Liver (tissue), 10 donors: ENCODE measurements at places on chromosomes 16 and 17. TPM values are rescaled to one million over a fixed set of nuclear protein-coding genes. Genes with fewer than 3 reads are reported as not detected.
A peak's percentile ranks its signal among the peaks of the same experiment; 100 is the strongest.

Gene PLEKHM1
- 8.5 TPM for total RNA-seq

GRCh38 chr16:2792940-2793339 is 5.3 kb upstream of the PRSS41 start:
- DNase-seq, result no peak
- H3K36me3 ChIP-seq, result no peaks in the 10 kb centered on the region
- H3K4me3 ChIP-seq, result no peak overlapping the region

Gene KIF18B
- 11.9 TPM for total RNA-seq

GRCh38 chr17:48457080-48457836 is 27.2 kb upstream of the SKAP1 start:
- no peak overlapping the region for H3K27ac ChIP-seq
- no peak overlapping the region for H3K4me3 ChIP-seq
- H3K27me3 ChIP-seq, result no peaks in the 10 kb centered on the region

- no peak for DNase-seq
- no peak overlapping the region for H3K4me3 ChIP-seq
- H3K36me3 ChIP-seq, result no peaks in the 10 kb centered on the region
Observed at GRCh38 chr16:76195648-76196047, 81.6 kb upstream of the CNTNAP4 start.

- no peak overlapping the region for H3K4me3 ChIP-seq
- no peak overlapping the region for H3K27ac ChIP-seq
- peaks cover 7% of the 10 kb centered on the region for H3K4me1 ChIP-seq
- no peaks in the 10 kb centered on the region for H3K36me3 ChIP-seq
Observed at GRCh38 chr17:3846437-3847164, 555 bp upstream of the NCBP3 start.

- H3K36me3 ChIP-seq, result no peaks in the 10 kb centered on the region
- H3K4me1 ChIP-seq, result peaks cover 12% of the 10 kb centered on the region
- no peak for DNase-seq
- H3K27ac ChIP-seq, result no peak overlapping the region
- no peaks in the 10 kb centered on the region for H3K27me3 ChIP-seq
- H3K4me3 ChIP-seq, result no peak overlapping the region
Observed at GRCh38 chr16:19745286-19746010, 27.4 kb downstream of the IQCK start.

DNA sequence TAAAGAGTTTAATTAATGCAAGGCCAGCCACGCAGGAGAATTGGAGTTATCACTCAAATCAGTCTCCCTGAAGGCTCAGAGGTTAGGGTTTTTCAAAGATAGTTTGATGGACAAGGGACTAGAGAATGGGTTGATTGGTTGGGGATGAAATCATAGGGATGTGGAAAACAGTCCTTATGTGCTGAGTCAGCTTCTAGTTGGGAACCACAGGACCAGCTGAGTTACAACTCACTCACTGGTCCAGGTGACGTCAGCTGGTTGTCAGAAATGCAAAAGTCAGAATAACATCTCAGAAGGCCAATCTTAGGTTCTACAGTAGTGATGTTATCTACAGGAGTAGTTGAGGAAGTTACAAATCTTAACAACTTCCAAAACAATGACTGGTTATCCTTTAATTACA is 47.6 kb downstream of the CPD start:
- no peaks in the 10 kb centered on the region for H3K4me1 ChIP-seq
- DNase-seq, result no peak
- H3K36me3 ChIP-seq, result peaks cover 7% of the 10 kb centered on the region
- H3K27me3 ChIP-seq, result no peaks in the 10 kb centered on the region
- H3K27ac ChIP-seq, result no peak overlapping the region
- H3K4me3 ChIP-seq, result no peak overlapping the region

DNA sequence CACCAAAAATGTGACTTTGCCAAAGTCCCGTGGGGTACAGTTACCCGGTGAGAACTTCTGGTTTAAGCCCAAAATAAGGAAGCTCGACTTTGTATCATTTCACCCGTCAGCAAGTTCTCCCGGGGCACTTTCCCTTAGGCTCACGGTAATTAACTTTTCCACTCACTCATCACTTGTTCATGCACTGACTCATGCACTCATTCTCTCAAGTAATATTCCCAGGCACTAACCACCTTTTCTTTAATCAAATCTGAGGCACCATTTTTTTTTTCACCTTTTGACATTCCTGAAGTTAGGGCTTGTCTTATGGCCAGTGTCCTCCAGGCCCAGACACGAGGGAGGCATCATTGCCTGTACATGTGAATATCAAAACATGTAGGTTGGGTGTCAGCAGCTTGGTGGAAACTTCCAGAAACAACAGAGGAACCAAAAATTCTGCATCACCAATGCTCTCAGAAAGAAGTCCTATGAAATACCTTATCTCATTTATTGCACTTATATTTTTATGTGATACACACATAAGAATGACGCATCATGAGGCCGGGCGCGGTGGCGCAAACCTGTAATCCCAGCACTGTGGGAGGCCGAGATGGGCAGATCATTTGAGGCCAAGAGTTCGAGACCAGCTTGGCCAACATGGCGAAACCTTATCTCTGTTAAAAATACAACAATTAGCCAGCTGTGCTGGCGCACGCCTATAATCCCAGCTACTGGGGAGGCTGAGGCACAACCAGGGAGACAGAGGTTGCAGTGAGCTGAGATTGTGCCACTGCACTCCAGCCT is 36.1 kb upstream of the ATP2C2 start:
- no peak overlapping the region for H3K4me3 ChIP-seq
- no peak overlapping the region for H3K27ac ChIP-seq
- H3K4me1 ChIP-seq, result no peaks in the 10 kb centered on the region
- DNase-seq, result no peak
- no peaks in the 10 kb centered on the region for H3K36me3 ChIP-seq
- no peaks in the 10 kb centered on the region for H3K27me3 ChIP-seq

GRCh38 chr16:53839150-53839549 is 135.2 kb downstream of the FTO start:
- H3K27me3 ChIP-seq, result no peaks in the 10 kb centered on the region
- H3K27ac ChIP-seq, result no peak overlapping the region
- DNase-seq, result no peak
- H3K4me1 ChIP-seq, result no peaks in the 10 kb centered on the region
- H3K4me3 ChIP-seq, result no peak overlapping the region

DNA sequence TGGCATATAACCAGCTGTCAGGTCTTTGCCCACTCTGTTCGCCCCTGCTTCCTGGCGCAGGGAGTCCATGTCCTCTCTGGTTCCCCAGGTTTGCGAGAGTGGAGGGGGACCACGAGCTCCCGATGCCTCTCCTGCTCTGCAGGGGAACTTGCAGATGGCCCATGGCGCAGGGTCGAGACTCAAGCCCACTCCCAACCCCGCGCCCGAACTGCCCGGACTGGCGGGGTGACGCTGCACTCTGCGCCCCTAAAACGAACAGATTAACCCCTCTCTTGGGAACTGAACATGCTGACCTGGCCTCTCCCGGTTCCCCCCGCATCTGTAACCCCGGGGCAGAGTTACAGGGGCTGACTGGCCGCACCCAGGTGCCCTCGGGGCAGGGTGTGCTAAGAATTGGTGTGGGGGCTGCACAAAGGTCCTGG is 681 bp upstream of the PLA2G15 start:
- no peaks in the 10 kb centered on the region for H3K36me3 ChIP-seq
- no peaks in the 10 kb centered on the region for H3K27me3 ChIP-seq
- H3K4me3 ChIP-seq, result peak overlapping the region; percentile 91
- no peak for DNase-seq
- H3K4me1 ChIP-seq, result peaks cover 29% of the 10 kb centered on the region

- no peak overlapping the region for H3K4me3 ChIP-seq
- no peaks in the 10 kb centered on the region for H3K36me3 ChIP-seq
- no peak for DNase-seq
- H3K27ac ChIP-seq, result no peak overlapping the region
- H3K27me3 ChIP-seq, result no peaks in the 10 kb centered on the region
- no peaks in the 10 kb centered on the region for H3K4me1 ChIP-seq
Observed at GRCh38 chr16:69494991-69495392, 70.6 kb downstream of the CYB5B start.

Gene KRTAP4-4
- total RNA-seq, result not detected

DNA sequence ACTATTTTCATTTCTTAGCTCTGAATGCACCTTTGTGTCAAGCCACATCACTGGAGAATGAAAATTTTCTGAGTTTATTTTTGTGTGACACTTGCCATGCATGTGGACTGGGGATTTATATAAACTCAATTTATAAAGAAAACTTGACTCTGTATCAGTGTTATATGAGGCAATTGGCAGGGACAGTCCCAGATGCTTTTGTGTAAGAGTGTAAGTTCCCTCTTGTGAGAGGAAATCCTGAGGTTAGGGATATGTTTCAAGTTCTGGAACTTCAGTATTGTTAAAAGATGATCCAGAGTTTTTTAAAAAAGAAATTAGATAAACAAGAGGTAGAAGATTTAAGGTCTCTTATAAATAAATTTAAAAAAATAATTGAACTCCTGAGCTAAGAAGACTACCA is 10.9 kb upstream of the CCL8 start:
- no peaks in the 10 kb centered on the region for H3K4me1 ChIP-seq
- no peak overlapping the region for H3K27ac ChIP-seq
- H3K36me3 ChIP-seq, result no peaks in the 10 kb centered on the region
- DNase-seq, result no peak

Gene ITFG1
- 40.9 TPM for total RNA-seq

Gene ATP2C2
- total RNA-seq, result 0.33 TPM

Gene TAT
- total RNA-seq, result 10.6 TPM

- no peaks in the 10 kb centered on the region for H3K27me3 ChIP-seq
- no peak overlapping the region for H3K27ac ChIP-seq
- H3K36me3 ChIP-seq, result peaks cover 3% of the 10 kb centered on the region
- H3K4me1 ChIP-seq, result no peaks in the 10 kb centered on the region
- H3K4me3 ChIP-seq, result no peak overlapping the region
- DNase-seq, result no peak
Observed at GRCh38 chr16:89133457-89134127, 38.0 kb upstream of the CDH15 start.

Gene C17orf113
- 0.17 TPM for total RNA-seq

Gene TBX2
- 3.1 TPM for total RNA-seq

DNA sequence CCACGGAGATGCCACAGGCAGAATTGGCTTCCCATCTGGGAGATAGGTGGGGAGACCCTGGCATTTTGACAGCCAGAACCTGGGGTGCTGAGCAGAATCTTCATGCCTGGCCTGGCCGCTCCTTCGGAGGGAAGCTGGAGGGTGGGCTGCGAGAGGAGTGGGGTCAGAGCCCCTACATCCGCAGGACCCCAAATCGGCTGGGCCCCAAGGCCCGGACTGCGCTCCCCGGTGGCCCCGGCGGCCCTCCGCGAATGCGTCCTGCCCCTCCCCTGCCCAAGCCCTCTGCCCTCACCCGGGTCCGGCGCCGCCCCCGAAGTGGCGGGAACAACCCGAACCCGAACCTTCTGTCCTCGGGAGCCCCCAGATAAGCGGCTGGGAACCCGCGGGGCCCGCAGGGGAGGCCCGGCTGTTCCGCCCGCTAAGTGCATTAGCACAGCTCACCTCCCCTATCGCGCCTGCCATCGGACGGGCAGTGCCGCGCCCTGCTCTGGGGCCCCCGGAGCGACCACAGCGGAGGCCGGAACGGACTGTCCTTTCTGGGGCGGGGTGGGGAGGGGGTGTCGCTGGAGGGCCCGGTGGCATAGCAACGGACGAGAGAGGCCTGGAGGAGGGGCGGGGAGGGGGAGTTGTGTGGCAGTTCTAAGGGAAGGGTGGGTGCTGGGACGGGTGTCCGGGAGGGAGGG is 850 bp upstream of the PNMT start:
- H3K4me1 ChIP-seq, result peaks cover 44% of the 10 kb centered on the region
- no peak overlapping the region for H3K27ac ChIP-seq

GRCh38 chr16:4506450-4506849 is 30.3 kb downstream of the HMOX2 start:
- H3K4me3 ChIP-seq, result no peak overlapping the region
- H3K4me1 ChIP-seq, result peaks cover 7% of the 10 kb centered on the region
- peak; percentile 52 for DNase-seq
- no peak overlapping the region for H3K27ac ChIP-seq

Gene FKBP10
- total RNA-seq, result 17.6 TPM

Gene KRT9
- not detected for total RNA-seq

- no peak for DNase-seq
- H3K27me3 ChIP-seq, result no peaks in the 10 kb centered on the region
- H3K4me1 ChIP-seq, result peaks cover 6% of the 10 kb centered on the region
- H3K27ac ChIP-seq, result no peak overlapping the region
- no peak overlapping the region for H3K4me3 ChIP-seq
Observed at GRCh38 chr16:88633684-88634140, 4.7 kb upstream of the IL17C start.

DNA sequence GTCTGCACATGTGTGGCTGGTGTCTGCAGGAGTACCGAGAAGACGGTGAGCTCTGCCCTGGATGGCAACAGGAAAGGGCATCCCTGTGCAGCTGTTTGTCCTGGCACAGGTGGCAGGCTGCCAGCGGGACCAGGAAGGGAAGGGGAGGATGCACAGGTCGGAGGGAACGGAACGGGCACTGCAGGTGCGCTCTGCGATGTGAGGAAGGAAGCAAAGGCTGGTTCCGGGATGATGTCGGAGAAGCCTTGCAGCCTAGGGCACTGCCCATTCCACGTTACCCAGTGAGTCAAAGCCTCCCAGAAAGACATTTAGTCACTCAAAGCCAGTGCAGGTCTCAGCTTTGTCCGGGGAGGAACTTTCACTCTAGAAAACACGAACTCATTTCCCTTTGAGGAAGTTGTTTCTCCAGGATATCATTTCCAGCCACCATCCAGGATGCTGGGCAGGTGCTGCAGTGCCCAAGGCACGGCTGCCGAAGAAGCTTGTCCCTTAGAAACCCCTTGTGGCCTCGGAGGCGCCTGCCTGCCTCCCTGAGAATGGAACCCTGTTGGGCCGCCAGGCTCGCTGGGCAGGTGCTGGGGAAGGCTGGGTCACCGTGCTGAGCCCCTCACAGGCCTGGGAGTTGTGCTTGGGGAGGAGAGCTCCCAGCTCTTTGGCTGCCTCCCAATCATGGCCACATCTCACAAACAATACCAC is 4.5 kb upstream of the TMEM235 start:
- H3K27me3 ChIP-seq, result no peaks in the 10 kb centered on the region
- no peaks in the 10 kb centered on the region for H3K36me3 ChIP-seq
- no peak for DNase-seq
